H4 (cell line): ENCODE measurements at places on chromosomes 12 and 14.
A peak's percentile ranks its signal among the peaks of the same experiment; 100 is the strongest.

DNA sequence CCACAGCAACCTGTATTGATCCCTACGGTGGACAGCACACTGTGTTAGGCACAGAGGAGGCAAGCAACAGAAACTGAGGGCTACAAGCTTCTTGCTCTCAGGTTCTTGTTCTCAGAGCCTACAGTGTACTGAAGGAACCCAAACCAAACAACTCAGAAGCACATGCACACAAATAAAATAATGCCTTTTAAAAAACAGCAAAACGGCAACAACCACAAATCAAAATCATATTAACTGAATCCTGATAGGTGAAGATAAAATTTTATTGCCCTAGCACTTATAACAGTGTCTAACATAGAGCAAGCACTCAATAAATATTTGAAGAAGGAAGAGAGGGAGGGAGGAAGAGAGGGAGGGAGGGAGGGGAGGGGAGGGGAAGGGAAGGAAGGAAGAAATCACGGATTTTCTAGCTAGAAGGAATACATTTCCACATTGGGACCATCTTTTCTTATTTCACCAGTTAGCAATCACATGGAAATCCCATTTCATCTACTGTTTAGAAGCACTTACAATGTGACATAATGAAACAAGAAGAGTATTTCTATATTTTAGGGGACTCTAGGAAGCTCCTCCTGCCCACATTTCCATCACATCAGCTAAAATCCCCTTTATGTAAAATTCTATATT is 27.2 kb downstream of the DMAC2L start:
- no peak for DNase-seq

- peak; percentile 18 for DNase-seq
These were observed 643 bp downstream of the ZFC3H1 start for GRCh38 chr12:71662849-71663560.

DNA sequence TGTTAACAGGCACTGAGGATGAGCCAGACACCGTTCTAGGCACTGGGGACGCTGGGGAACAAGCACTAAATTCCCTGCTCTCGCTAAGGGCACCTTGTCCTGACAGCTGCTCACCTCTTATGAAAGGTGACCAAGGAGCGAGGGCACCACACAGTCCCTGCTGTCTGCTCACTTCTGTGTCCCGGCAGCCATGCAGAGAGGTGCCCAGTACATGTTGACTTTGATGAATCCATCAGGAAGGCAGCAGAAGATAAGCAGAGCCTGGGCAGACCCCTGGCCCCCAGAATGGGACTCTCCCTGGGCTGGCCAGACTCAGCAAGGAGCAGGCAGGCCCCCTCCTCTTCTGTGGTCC is 14.1 kb downstream of the C14orf132 start:
- DNase-seq = no peak

GRCh38 chr12:22880807-22881206 is 255.8 kb downstream of the ETNK1 start:
- DNase-seq = no peak

GRCh38 chr12:75974323-75975187 is 57.0 kb downstream of the PHLDA1 start:
- DNase-seq = no peak

- DNase-seq = peak; percentile 16
These were observed 110.9 kb upstream of the DNM1L start for GRCh38 chr12:32568228-32568627.

- no peak for DNase-seq
These were observed 71.9 kb downstream of the TBX3 start for GRCh38 chr12:114612062-114612461.

DNA sequence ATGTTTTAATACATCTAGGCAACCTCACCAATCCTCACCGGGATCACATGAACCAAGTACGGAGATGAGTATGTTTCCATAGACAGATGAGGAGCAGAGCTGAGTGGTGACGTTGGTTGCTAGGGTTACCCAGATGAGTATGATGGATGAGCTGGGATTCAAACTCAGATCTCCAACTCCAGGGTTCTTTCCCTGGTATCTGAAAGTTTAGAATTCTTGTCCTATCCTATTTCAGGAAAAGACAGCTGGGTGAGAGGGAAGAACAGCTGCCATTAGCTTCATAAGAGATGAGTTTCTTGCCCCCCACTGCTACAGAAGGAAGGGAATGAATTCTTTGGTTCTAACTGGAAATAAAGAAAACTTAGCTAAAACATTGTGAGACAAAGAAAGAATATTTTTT is 728.9 kb upstream of the TBX3 start:
- no peak for DNase-seq

GRCh38 chr14:51331486-51332367 is 91.7 kb downstream of the TMX1 start:
- DNase-seq = no peak

GRCh38 chr14:103391048-103391447 is 5.8 kb downstream of the MARK3 start:
- DNase-seq = peak; percentile 62

DNA sequence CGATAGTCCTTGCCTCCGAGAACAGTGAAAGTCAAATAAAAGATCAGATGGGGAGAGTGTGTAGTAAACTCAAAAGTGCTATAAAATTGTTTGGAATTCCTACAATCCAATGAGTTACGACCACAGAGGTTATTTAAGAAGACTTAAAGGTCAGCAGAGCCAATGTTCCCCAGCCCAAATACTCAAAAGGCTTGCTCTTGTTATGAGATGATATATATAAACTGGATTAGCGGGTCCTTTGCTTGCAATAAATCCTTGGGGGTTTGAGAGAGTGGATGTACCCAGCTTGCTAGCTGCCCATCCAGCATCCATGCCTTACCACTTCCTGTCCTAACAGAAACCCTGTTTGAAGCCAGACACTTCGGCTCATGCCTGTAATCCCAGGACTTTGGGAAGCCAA is 29.0 kb upstream of the MED13L start:
- DNase-seq = no peak

DNA sequence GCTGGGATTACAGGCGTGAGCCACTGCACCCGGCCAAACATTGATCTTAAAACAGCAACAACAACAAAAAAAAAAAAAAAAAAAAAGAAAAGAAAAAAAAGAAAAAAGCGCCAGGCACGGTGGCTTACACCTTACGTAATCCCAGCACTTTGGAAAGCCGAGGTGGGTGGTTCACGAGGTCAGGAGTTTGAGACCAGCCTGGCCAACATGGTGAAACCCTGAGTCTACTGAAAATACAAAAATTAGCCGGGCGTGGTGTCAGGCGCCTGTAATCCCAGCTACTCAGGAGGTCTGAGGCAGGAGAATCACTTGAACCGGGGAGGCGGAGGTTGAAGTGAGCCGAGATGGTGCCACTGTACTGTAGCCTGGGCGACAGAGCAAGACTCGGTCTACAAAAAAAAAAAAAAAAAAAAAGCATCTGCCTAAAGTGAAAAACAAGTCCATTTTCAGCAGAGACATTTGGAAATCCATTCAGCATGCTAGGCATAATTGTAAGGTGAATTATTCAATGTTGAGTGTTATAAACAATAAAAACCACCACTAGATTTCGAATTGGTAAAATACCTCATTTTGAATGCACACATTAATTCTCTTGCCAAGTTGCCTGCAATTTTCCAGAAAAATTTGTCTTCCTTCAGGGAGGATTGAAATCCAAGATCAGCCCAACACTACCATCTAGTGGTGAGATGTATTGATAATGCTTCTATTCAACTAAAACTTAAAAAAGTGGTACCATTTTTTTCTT is 8.0 kb upstream of the CERS5 start:
- peak; percentile 68 for DNase-seq

- no peak for DNase-seq
These were observed 68.0 kb upstream of the SLCO1C1 start for GRCh38 chr12:20627001-20627588.

GRCh38 chr12:110501399-110501751 is 536 bp downstream of the VPS29 start:
- peak; percentile 12 for DNase-seq

GRCh38 chr12:6280053-6280469 is 30.4 kb upstream of the PLEKHG6 start:
- DNase-seq = peak; percentile 97

DNA sequence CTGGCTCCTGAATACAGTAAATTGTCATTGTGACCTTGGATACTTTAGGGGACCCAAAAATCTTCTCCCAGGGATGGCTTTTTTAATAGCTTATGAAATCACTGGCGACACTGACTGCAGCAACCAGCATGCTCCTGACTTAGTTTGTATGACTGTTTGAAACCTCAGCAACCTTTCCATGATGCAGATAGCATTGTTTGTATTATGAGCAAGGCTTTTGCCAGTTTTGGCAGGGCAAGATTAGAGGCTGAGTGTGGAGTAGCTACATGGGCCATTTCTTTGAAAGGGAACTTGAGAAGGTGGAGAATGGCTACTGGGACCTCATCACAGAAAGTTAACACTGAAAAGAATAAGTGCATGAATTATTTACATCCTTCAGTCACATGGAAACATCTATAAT is 50.9 kb downstream of the SLC4A8 start:
- DNase-seq = no peak

DNA sequence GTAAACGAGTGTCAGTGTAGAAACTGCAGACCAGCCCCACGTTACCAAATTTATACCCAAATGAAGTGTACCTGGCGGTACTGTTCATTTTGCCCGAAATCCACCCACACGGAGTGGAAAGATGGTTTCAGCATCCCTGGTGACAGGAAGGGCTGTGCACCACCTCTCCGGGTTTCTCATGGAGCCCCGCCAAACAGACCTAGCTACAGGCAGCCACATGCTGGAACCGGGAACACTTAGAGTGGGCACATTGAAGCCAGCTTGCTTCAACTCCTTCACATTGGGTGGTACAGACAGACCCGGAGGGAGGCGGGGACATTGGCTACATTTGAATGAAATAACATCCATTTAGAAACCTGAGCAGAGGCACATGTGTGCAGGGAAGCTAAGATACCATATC is 84.4 kb downstream of the PPP2R5C start:
- no peak for DNase-seq

DNA sequence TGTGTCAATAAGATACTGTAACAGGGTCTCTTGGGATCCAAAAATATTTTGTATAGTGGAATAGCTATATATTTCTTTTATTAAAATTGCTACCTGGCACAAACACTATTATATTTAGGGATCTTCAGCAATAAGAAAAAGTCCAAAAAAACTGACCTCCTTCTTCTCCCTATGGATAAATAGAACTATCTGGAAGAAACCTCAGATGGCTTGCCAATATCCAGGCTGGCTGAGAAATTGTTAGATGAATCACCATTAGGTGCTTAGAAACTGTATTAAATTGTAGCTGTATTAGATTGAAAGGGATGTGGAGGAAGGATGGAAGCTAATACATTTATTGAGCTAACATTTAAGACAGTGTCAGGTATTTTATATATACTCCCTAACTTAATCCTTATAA is 66.0 kb downstream of the SLC38A6 start:
- DNase-seq = no peak

- DNase-seq = no peak
These were observed 181.1 kb downstream of the PTPN11 start for GRCh38 chr12:112599871-112600270.

DNA sequence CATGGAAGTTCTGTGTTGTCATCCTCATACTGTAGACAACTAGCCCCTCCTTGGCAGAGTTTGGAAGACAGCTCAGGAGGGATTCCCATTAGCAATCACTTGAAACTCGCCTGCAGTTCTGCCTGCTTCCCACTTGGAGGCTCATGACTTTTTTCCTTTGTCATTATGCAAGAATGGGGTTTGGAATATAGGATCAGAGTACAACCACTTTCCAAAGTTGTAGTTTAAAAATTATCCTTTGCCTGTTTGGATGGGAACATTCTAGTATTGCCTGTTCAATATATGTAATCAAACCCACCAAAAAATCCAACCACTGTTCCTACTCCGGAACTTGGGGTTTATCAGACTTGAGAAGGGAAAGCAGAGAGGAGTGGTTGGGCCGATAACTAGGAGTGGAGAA is 2.1 kb upstream of the GPD1 start:
- peak; percentile 48 for DNase-seq

DNA sequence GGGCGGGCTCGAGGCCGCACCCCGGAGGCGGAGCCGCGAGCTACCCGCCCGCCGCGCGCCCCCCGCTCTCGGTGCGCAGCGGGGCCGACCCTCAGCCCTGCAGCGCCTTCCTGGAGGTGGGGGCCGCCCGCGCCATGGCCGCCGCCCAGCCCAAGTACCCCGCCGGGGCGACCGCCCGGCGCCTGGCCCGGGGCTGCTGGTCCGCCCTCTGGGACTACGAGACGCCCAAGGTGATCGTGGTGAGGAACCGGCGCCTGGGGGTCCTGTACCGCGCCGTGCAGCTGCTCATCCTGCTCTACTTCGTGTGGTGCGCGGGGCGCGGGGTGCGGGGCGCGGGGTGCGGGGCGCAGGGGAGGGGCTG is at the start of gene P2RX2:
TSS of gene P2RX2 (plus strand) at position 94 of the 361 bp plus-strand sequence. CDS start at position 135, 41 bp downstream.
- DNase-seq = no peak

- no peak for DNase-seq
These were observed 7.5 kb downstream of the TBK1 start for GRCh38 chr12:64459394-64459891.

DNA sequence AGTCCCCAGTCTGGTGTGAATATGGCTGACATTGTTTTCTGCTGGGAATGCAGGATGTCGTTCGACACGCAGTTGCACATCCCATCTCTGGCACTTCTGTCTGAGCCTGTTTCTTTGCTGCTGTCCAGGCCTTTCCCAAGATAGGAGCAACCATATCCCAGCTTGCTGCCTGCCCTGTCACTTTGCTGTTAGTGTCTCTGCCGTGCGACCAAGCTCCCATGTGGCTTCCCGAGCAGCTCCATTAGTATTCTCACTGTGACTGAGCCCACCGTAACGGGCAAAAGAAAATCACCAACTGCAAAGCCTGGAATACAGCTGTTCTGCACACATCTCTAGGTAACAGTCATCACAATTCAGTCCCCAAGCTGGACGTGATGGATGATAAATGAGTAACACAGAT is 66.0 kb upstream of the CPSF6 start:
- DNase-seq = no peak

GRCh38 chr12:64544371-64545080 is 65.8 kb upstream of the RASSF3 start:
- no peak for DNase-seq

DNA sequence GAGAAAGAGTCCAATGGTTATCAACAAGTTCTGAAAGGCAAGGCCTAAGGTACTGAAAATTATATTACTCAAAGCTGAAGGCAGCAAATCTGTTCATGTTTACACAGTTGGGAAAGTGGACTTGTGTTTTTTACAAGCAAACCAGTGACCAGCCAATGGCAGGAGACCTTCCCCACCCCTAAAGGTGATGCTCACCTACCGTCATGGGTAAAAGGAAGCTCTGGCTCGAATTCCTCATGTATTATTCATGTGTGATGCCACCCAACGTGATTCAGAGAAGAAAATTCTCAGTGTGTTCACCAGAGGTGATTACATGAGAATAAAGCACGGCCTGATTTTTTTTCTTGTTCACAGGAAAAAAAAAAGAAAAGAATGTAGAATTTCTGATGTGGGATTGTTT is 1161.2 kb upstream of the SEL1L start:
- DNase-seq = no peak

GRCh38 chr14:70807898-70808415 is 1.4 kb downstream of the MAP3K9 start:
- DNase-seq = peak; percentile 50

GRCh38 chr14:100237735-100238418 is 1.1 kb upstream of the YY1 start:
- DNase-seq = peak; percentile 25

- DNase-seq = no peak
These were observed 62.0 kb downstream of the CATSPERB start for GRCh38 chr14:91669867-91670266.
